Activated T-cell treated with anti-CD3 and anti-CD28 coated beads for 24 hours (primary cell): ENCODE measurements at places on chromosomes 3 and 15.

GRCh38 chr3:162842549-162843216 lies 1346.1 kb downstream of the OTOL1 start:
- DNase-seq: no peak

DNA sequence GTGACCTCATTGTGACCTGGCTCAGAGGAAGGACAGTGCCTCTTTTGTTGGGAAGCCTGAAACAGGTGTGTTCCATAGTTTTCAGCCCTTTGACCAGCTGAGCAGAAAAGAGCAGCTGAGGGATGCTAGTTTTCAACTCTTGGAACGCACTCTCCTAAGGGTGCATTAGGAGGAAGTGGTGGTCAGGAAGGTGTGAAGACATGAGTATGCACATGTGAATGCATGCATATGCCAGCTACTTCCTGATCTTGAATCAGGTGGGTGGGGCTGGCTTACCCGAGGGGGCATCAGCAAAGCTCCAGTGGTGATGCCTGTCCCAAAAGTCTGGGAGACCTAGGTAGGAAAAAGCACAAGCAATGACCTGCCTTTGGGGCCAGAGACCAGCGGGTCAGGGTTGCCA lies 23.3 kb upstream of the CEMIP start:
- DNase-seq: no peak

DNA sequence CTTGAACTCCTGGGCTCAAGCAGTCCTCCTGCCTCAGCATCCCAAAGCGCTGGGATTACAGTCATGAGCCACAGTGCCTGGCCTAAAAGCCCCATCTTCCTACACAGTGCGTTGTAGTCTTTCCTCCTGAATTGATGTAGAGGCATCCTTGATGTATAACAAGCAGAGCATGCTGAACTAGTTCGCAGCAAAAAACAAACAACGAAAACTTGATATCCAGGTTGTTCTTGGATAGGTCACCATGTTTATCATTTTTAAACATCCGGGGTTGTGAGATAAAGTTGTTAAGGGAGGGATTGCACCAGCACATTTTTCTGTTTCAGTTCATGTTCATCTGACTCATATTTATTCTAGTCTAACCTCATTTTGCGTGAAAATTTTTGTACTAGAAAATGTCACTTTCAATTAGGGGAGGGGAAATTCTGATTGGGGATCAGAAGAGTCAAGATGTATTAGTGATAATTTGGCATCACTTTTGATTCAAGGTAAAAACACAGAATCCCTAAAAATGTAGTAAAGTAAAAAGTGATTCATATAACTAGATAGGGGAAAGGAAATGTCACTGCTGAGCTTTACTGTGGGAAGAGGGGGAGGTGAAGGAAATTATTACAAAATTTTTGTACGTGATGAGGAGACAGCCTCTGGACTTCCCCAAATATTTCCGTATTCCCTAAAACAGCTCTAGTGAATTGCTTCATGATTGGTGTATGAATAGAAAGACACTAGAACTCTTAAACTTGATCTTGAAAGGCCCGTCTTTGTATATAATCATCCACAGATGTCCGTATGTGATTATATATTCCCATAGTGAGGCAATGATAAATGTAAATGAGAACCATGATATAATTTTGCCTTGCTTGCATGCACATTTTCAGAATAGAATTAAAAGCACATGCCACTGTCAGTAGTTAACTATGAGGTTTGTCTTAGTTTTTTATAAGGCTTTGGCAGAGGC lies 22.9 kb downstream of the RAB8B start:
- DNase-seq: no peak

DNA sequence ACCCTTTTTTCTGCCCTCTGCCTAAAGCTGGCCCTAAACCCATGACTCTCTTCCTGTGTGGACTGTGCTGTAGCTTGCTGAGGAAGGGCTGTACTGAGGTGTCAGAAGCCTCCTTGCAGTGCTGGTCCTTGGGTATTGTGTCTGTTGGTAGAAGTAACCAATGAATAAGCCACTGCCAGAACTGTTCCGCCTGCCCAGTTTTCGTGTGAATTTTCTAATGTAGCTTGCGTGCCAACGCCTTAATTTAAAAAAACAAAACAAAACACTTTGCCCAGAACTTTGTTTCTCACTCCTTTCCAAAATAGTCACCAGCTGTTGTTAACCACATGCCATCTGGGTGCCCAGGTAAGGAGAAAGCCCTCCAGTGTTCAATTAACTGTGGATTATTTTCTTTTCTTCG lies 101.9 kb downstream of the KLHL25 start:
- no peak for DNase-seq

DNA sequence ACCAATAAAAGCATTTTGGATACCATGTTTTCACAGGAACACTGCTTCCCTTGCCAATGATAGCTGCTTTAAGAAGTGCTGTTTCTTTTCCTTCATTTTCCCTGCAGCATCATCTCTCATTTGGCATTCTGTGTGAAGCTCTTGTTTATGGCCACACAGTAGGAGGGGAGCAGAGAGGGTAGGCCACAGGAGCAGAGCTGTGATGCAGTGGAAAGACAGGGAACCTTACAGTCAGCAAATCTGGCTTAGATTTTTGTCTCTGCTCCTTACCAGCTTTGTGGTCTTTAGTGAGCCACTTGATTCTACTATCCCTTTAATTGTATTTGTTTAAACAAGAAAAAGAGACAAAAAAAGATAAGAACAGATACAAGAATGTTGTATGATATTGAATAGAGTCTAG lies 138.7 kb downstream of the RPL22L1 start:
- DNase-seq: no peak

DNA sequence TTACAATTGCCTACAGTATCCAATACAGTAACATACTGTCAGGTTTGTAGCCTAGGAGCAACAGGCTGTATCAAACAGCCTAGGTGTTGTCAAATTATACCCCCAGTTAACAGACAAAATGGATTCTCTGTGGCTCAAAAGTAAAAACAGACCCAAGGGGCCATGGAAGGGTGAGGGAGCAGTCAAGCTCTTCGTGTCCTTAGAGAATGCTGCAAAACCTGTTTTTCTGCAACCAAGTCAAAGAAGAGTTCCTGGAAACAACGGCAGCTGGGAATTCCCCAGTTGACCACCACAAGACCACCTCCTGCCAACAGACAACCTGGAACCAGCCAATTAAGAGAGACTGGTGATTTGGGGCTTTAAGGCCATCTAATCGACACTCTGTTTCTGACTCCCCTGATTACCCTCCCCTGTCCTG lies 11.1 kb upstream of the THUMPD3 start:
- no peak for DNase-seq

DNA sequence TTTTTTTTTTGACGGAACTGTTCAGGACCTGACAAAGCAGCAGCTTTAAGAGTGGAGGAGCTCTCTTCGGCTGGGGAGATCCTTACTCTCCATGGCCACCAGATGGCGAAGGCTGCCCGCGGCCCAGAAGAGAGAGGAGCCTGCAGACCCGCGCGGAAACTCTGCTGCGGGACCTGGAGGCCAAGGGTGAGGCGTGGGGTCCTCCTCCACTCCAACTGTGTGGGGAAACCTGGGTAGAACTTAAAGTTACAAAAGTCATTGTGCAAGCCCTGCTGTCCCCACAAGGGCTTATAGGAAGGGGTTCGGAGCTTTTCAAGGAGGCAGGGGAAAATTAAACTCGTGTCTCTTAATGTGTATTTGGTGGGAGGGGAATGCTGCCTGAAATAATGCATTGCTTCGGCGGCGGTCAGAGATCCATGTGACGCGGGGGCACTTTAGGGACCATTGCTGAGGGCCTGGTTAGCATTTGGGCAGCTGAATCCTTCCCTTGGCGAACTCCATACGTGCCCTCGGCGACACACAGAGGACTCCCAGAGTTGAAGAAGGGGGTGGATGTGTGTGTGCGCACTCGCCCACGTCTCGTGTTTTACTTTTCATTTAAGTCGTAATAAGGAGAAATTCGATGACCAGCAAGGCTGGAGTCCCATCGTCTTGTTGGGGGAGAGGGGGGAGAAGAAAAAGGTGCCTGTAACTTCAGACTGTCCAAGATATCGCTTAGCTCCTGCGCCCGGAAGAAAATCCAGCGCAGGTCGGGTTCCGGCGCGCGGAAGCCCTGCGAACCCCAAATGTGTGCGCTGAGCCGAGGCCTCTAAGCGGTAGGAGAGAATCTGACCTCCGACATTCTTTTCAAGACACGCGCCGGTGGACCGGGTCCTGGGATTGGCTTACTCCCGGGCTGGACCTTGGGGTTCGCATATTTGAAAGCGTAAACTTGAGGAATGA lies 9.7 kb downstream of the EOMES start:
- peak; percentile 67 for DNase-seq
